Esophagus squamous epithelium (tissue), 5 donors: ENCODE measurements at places on chromosomes 2 and 18. TPM values are rescaled to one million over a fixed set of nuclear protein-coding genes. Genes with fewer than 3 reads are reported as not detected.

UGT1A8 gene
- total RNA-seq = 0.35 TPM

SRD5A2 gene
- total RNA-seq = 0.19 TPM

TRIB2 gene
- 28.3 TPM for total RNA-seq

PMAIP1 gene
- total RNA-seq = 6.9 TPM

SGPP2 gene
- total RNA-seq = 39.3 TPM

SMAD4 gene
- total RNA-seq = 40.3 TPM

INHA gene
- total RNA-seq = not detected

SERPINB7 gene
- total RNA-seq = 1.1 TPM

ASB18 gene
- total RNA-seq = not detected

SKOR2 gene
- not detected for total RNA-seq

TBR1 gene
- not detected for total RNA-seq

TUBB8B gene
- total RNA-seq = 0.40 TPM

STRN gene
- 31.7 TPM for total RNA-seq

CPO gene
- not detected for total RNA-seq

TTC31 gene
- 11.2 TPM for total RNA-seq

MSGN1 gene
- not detected for total RNA-seq

DYNAP gene
- total RNA-seq = 25.1 TPM

NEB gene
- total RNA-seq = 0.38 TPM

MFSD2B gene
- not detected for total RNA-seq
